Smooth muscle cell of the brain vasculature (primary cell): ENCODE measurements at places on chromosomes 3 and 15.

GRCh38 chr3:161657786-161658185, 161.2 kb downstream of the OTOL1 start:
- DNase-seq, result no peak

DNA sequence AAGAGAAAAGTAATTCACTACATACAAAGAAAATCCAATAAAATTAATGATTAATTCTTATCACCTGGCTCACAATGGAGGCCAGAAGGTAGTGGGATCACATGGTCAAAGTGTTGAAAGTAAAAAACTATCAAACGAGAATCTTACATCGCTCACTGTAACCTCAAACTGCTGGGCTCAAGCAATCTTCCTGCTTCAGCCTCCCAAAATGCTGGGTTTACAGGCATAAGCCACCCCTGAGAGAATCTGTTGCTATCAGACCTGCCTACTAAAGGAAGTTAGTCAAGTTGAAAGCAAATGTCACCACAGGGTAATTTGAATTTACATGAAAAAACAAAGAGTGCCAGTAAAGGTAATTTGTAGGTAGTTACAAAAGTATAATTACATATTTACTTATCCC, 103.3 kb downstream of the PCCB start:
- DNase-seq, result no peak

DNA sequence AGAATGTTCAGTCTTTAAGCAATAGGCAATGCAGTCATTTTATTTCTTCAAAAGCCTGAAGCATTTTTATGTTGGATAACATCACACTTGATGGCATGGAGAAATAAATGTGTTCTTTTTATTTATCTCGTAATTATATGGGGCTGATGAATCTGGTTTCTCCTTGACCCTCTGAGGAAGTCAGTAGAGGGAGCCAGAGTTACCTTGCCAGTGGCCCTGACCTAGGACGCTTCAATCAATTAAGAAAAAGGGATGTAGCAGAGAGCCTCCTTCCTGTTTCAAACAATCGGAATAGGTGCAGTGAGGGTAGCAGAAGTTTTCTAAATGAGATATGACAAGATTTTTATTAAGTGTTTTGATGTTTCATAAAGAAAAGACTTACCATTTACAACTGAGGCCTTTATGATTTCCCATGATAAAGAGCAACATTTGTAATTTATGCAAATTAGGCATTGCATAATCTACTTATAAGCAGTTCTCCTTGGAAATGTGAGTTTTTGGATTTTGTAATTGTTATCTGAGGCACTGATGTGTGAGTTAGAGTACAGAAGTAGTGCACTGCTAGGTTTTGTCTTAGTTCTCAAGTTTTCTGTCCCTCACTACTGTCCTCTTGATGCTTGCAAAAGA, 129.1 kb downstream of the RAP2B start:
- no peak for DNase-seq

DNA sequence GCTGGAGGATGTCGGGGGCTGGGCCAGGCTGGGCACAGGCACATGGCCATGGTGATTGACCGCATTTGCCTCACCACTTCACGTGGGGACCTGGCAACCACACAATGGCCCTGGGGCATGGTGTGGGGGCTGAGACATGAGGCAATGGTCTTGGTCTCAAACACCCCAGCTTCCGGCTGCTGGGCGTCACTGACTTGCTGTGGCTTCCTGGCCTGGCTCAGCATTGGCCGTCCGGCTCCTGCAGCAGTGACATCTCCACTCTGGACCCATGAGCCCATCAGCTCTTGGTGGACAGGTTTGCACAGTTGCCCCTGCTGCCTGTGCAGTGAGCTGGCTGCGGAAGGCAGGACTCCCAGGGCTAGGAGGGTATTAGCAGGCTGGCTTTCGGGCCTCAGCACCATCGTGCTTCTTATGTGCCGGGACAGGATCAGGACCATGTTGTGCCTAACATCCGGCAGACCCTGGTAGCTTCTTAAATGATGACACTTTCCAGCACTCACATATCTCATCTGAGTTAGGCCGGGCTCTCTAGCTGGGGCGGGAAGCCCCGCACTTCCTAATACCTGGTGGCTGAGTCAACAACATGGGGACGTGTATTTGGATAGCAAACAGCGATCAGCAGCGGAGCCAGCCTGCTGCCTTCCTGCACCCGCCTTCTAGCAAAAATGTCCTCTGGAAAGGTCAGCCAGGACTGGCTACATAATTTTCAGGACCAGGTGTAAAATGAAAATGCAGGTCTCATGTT, 34.1 kb downstream of the ZNF710 start:
- no peak for DNase-seq

DNA sequence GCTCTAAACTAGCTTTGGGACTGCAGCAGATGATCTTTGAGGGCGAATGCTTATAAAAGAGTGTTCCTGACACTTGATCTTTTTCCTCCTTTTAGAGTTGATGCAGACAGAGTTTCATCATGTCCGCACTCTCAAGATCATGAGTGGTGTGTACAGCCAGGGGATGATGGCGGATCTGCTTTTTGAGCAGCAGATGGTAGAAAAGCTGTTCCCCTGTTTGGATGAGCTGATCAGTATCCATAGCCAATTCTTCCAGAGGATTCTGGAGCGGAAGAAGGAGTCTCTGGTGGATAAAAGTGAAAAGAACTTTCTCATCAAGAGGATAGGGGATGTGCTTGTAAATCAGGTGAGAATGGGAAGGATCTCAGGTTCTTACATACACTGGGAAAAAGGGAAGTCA, 75.7 kb downstream of the KLHL25 start:
- DNase-seq, result no peak

- DNase-seq, result no peak
These were observed 68.5 kb downstream of the FMN1 start for GRCh38 chr15:33125894-33126537.

DNA sequence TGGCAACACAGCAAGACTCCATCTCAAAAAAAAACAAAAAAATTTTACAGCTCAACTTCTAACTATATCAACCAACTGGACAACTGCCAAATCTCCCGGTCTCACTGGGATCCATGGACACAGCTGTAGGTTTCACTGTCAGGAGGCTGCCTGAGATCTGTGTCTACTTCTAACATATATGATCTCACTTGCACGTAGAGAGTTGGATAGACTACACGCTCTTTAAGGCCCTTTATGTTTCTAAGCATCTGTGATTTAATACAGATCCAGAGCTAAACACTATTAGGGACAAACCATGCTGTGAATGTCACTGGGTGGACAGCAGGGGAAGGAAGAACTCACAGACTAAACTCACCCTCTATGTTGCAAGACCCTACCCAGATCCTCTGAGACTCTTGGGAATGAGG, 13.0 kb upstream of the APOD start:
- DNase-seq, result peak; percentile 55

DNA sequence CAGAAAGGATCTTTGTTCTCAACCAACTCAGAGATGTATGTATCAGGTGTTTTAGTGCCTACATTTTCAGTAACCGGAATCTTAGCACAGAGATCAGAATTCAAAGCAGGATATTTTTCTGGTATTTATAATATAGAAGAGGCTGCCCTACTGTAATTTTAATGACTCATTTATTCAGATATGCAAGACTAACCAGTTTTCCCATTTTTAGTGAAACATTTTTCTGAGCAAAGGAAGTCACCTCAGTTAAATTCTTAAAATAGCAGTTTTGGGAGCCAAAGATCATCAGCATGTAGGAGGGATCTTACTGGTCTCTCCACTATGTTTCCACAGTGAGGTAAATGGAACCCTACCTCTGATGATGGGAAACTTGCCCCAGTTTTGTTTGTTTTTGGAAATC, 42.0 kb downstream of the SRP14 start:
- DNase-seq, result no peak

GRCh38 chr3:11536132-11536935, 107.4 kb downstream of the VGLL4 start:
- DNase-seq, result no peak

- no peak for DNase-seq
These were observed 47.6 kb upstream of the SEC61A1 start for GRCh38 chr3:128004661-128005060.

DNA sequence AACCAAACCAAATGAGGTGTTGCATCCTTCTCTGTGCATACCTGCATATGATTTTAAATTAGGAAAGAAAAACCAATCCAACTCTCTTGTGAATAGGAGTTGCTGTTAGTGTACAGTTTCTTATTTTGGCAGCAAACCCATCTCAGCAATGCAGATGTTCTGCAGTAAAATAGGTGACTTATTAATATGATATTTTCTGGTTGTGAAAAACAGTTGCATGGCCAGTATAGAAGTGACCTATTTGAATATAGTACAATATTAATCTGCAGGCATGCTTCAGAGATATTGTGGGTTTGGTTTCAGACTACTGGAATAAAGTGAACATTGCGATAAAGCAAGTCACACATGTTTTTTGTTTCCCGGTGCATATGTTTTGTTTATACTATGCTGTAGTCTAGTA, 42.2 kb downstream of the AKAP13 start:
- no peak for DNase-seq

- peak; percentile 24 for DNase-seq
These were observed 7.7 kb downstream of the CCR5 start for GRCh38 chr3:46378426-46378942.

GRCh38 chr15:60744826-60745460, 266.0 kb upstream of the ICE2 start:
- DNase-seq, result no peak

DNA sequence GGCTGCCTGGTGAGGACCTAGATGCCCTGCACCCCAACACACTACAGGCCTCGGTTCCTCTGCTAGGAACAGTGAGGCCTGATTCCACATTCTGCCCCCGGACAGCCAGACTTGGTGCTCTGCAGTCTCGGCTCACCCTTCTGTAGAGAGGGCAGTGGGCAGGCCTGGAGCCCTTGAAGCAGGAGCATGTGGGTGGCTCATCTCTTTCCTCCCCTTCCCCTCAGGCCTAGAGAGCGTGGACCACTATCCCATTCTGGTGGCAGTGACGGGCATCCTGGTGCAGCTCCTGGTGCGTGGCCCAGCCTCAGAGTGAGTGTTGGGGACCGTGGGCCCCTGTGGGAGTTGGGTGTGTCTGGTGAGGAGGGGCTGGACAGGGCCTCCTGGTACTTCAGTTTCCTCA, 3.3 kb downstream of the AMIGO3 start:
- DNase-seq, result no peak

GRCh38 chr3:13308380-13308801, 111.7 kb downstream of the NUP210 start:
- DNase-seq, result no peak

DNA sequence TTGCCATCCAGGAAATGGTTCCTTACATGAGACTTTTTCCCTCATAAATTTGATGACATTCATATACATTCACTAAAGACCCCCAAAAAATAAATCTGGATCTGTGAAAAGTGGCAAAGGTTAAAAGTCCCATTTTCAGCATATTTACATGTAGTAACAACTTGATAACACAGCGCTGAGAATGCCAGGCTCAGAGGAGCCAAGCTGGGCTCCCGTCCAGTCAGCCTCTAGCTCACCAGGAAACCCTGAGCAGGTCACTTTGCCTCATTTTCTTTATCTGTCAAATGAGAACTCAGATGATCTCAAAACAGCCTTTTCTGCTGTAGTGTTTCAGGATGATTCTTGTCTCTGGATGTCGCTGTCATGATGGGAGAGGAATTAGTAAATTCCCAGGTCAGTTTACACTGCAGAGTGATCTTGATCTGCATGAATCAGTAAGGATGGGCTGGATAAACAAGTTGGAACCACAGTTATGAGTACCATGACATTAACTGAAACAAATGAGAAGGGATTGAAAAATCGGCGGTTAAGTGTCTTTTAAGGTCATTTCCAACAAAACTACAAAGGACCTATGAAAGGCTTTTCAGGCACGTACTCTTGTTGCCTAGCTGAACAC, 82.8 kb downstream of the PPARG start:
- DNase-seq, result no peak

DNA sequence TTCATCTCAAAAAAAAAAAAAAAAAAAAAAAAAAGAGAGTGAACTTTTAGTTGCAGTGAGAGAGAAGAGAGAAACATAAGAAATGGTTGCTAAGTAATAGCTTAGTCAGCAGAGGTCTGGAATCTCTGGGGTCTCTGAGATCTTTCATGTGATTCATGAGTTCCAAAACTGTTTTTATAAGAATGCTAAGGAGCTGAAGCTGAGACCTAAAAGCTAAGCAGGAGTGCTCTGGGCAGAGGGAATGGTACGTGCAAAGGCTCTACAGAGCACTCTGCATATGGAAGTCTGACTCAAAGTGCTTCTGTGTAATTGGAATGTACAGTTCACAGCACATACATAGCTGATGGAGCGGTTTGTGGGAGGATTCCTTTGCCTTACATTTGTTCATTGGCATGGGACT, 66.3 kb upstream of the LRIG1 start:
- DNase-seq, result peak; percentile 53

- DNase-seq, result no peak
These were observed 70.2 kb upstream of the GADL1 start for GRCh38 chr3:30964612-30965011.

- DNase-seq, result no peak
These were observed 217.7 kb downstream of the ATP8B4 start for GRCh38 chr15:49901321-49901720.

GRCh38 chr3:16908016-16908807, 23.5 kb downstream of the PLCL2 start:
- DNase-seq, result no peak

DNA sequence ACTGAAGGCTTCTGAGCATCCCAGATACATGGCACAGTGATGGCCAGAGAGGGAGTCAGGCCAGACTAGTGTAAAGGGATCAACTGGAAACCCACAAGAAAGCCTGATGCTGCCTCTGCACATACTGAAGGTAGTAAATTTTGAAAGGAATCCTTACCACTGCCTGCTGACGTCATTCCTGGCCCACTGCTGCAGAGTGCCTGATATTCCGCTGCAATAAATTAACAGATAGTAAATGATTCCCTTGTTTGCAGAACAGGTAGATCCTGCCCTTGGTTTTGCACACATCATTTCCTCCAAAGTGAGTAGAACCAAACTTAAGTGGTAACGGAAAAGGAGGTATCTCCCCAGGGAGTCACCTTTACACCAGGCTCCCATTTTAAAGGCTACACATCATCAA, 146.7 kb downstream of the FBN1 start:
- no peak for DNase-seq

DNA sequence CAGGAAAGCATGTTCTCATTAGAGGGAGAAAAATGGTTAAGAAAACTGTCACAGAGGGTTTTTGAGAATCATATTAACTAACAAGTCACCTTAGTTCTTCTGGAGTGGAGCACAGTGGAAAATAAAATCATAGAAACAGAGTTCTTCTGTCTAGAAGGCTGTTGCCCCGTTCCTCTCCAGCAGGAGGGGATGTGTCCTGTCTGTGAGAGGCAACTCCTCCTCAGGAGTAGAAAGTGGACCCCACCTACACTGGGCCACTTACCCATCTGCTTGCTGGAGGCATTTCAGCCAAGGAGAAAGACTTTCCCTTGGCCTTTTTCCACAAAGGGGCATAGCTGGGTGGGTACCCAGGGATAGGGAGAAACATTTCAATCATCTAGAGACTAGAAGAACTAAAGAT, 106.6 kb downstream of the SSR3 start:
- no peak for DNase-seq

DNA sequence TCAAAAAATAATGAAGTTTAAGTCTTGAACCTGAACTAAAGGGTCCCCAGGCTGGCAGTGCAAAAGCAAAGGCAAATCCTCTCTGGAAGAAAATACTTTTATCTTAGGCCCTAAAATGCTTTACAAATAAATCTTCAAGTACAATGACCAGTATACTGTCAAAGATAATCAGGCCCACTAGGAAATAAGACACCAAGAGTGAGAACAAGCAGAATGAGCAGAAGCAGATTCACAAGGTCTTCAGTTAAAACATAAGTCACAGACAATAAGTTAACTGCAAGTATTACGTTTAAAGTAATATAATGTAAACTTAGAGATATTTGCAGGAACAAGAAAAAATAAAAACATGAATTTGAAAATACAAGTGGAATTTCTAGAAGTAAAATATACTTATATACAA, 42.2 kb upstream of the IGSF10 start:
- DNase-seq, result no peak

GRCh38 chr15:62988701-62989100, 53.8 kb upstream of the TPM1 start:
- no peak for DNase-seq
